ENCODE measurements at places on chromosomes 5 and 9.

DNA sequence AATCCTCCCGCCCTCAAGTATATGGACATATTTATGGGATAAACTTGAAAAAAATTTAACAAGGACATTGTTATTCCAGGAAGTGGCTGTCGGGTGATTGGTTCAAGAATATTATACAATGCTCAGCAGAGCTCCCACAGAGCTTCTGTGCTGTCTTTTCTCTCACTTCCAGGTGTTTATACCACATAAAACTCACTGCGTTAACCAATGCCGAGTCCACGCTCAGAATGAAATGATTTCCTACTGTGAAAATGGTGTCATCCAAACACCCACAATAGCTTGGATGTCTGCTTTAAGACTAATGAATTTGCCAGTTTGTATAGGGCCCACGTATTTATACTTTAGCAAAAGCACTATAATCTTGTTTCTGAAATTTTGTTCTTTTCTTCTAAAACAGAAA, 368.2 kb downstream of the NDUFS4 start:
- no peaks in the 10 kb centered on the region for H3K4me1 ChIP-seq
- H3K36me3 ChIP-seq, result no peaks in the 10 kb centered on the region
- no peak for DNase-seq
- no peak overlapping the region for H3K27ac ChIP-seq

- peak overlapping the region; percentile 74 for H3K4me3 ChIP-seq
- H3K27ac ChIP-seq, result peak overlapping the region; percentile 97
- peaks cover 9% of the 10 kb centered on the region for H3K27me3 ChIP-seq
- peaks cover 38% of the 10 kb centered on the region for H3K4me1 ChIP-seq
Measured at GRCh38 chr5:177453852-177454396, 7.3 kb downstream of the PRR7 start.

DNA sequence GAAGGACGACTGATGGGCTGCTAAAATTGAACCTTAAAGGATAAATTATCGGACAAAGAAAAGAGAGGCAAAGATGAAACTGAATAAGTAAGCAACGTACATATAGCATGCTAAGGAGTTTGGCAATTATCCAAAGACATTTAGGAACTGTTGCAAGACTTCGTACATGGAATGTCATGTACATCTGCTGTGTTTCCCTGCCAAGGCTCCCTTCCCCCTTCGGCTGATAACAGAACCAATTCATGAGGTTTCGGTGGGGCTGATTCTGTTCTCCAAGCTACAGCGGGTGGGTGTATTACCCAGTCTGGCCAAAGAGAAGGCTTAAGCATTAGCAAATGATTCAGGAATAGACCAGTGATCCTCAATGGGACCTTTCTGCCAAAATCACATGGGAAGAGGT, 190.9 kb upstream of the FREM1 start:
- no peaks in the 10 kb centered on the region for H3K27me3 ChIP-seq
- no peaks in the 10 kb centered on the region for H3K36me3 ChIP-seq
- no peak overlapping the region for H3K4me3 ChIP-seq
- no peak for DNase-seq
- H3K4me1 ChIP-seq, result no peaks in the 10 kb centered on the region

GRCh38 chr5:141574122-141574510, 44.7 kb downstream of the DIAPH1 start:
- no peak overlapping the region for H3K4me3 ChIP-seq
- no peaks in the 10 kb centered on the region for H3K27me3 ChIP-seq
- peaks cover 28% of the 10 kb centered on the region for H3K36me3 ChIP-seq
- H3K27ac ChIP-seq, result no peak overlapping the region
- DNase-seq, result no peak
- peaks cover 11% of the 10 kb centered on the region for H3K4me1 ChIP-seq

All from B cell (primary cell).